Right renal pelvis (tissue), 4 donors: ENCODE measurements at places on chromosomes 12 and 14. TPM values are rescaled to one million over a fixed set of nuclear protein-coding genes. Genes with fewer than 3 reads are reported as not detected.
A peak's percentile ranks its signal among the peaks of the same experiment; 100 is the strongest.

DNA sequence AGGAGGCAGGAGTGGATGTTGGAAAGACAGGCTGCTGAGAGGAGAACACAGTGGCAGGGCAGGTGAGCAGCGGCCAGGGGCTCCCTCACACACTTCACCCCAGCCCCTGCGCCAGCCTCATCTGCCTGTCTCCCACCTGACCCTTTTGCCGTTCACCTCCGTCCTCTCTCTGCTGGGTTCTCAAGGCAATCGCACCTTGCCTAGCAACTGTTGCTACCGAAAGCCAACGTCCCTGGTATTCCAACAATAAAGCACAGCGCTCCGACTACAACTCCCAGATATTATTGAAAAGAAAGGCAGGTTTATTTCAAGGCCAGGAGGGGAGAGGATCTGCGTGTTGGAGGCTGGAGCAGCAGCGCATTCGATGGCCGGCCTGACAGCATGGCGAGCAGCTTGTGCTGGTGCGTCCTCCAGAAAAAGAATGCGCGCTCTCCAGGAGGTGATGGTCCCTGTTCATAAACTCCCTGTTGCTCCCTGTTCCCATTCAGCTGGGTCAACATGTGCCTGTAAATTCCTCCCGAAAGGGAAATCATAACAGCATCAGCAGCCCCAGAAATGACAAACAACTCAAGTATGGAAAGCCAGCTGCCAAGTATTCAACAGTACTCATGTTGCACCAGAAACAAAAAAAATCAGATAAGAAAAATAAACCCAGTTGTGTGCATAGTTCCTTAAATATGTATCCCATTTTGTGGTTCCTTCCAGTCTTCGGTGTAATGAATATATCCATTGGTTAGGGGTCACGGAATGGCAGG, 153.0 kb upstream of the DIO3 start:
- DNase-seq, result no peak

GRCh38 chr14:105616802-105617192, 90.4 kb downstream of the TMEM121 start:
- no peak for DNase-seq

- DNase-seq, result no peak
Measured at GRCh38 chr12:28159688-28160087, 30.6 kb upstream of the CCDC91 start.

DNA sequence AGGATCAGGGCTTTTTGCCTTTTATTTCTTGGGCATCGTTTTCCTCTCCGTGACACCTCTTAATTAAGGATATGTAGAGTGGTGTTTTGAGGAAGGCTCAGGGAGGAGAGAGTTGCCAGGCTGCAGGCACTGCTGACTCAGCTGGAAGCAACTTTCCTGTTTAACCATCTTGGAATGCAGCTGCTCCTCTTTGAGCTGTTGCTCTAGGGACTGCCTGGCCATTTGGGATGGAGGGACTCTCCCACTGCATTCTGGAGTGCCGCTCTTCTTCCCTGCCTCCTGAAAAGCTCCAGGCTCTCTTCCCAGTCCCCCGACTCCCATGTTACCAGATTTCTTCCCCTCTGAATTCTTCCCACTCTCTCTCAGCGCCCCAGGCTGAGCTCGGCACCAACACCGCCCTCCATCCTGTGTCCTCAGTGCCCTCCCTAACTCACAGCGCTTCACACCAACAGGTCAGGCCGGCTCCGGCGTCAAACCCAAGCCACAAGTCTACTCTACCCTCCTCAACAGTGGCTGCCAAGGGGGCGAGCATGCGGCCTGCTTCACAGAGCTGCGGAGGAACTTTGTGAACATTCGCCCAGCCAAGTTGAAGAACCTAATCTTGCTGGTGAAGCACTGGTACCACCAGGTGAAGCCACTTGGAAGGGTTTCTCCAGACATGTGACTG, 5.9 kb downstream of the OAS3 start:
- no peak for DNase-seq

DNA sequence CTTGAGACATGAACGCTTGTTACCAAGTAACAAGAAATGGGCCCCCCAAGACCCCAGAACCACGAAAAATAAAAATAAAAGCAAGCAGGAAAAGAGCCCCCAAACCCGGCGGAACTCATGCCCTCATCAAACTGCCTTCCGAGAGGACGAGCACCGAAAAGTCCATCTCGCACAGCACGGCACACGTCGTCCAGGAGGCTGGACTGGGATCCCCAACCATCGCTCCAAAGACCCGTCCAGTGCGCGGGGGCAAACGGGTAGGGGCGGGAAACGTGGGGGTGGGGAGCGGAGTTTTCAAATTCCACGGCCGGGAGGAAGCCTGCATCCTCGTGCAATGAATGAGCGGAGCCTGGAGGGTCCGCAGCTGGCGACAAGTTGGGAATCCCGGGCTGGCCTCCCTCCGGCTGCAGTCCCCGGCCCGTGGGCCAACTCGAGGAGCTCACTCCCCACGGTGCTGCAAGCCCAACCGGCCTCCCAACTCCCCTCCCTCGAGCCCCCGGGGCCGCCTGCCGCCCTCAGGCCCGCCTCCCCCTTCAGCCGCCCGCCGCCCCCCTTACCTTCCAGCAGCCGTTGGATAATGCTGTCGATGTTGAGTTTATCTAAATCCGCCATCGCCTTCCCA, 484 bp downstream of the PPP1CC start:
- DNase-seq, result no peak

DNA sequence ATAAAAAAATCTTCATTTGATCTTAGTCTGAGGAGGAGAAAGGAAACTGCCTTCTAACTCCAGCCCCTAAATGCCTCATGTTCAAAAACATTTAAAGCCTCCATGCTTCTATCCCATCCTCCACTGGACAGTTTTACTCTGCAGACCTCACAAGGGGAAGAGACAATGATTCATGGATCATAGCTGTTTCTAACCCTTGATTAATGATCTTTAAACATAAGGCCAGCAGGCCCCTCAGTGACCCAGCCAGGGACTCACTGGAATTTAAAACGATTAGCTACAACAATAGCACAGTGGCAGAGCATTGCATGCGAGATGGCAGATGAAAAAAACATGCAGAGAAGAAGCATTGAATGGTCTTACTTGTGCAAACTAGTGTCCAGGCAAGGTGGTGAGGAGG, 6.0 kb downstream of the DCTN2 start:
- no peak for DNase-seq

Gene RAD9B
- 1.1 TPM for polyA plus RNA-seq

Gene PTHLH
- polyA plus RNA-seq, result 0.91 TPM

DNA sequence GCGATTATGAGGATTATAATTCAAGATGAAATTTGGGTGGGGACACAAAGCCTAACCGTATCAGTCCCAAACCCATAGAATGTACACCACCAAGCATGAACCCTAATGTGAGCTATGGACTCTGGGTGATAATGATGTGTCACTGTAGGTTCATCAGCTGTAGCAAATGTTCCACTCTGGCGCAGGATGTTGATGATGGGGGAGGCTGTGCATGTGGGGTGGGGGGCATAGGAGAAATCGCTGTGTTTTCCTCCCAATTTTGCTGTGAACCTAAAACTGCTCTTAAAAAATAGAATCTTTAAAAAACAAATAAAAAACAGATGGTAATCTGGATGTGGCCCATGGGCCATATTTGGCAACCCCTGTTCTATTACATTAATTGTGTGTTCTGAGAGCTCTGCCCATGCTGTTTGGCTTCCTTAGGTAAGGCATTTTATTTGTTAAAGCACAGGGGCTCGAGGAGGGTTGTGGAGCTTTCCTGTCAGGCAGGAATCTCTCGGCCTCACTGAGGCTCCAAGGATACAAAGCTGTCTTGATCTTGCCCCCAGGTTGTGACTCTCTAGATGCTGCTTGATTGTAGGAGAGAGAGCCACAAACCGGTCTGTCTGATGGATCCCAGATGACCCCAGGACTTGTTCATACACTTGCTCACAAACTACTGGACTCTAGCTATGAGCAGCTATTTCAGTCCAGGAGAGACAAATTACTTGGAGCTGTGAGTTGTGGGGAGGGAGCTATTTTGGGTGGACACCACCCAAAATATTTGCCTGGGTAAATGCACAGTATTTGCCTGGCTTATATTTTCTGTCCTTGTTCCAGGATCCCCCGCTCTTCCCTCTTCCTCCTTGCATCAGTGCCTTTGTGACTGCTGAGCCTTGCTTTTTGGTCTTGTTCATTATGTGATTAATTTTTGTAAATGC, 340.2 kb downstream of the MED13L start:
- DNase-seq, result no peak

- DNase-seq, result no peak
Measured at GRCh38 chr12:106321139-106321850, 18.8 kb downstream of the TCP11L2 start.

DNA sequence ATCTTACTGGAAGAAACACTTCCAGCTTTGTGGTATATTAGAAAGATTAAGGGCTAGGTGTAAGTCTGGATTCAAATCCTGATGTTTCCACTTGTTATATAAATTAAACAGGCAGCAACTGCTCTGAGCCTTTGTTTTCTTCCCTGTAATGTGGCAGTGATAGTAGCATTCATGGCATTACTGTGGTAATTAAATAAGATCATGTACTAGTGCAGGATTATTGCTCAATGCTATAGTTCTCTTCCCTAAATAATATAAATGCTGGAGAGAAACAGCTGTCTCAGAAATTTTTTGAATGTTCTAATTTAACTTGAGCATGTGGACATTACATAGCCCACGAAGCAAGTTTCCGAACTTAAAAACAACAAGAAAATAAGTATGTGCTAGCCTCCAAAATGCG, 5.4 kb downstream of the TMEM117 start:
- no peak for DNase-seq

DNA sequence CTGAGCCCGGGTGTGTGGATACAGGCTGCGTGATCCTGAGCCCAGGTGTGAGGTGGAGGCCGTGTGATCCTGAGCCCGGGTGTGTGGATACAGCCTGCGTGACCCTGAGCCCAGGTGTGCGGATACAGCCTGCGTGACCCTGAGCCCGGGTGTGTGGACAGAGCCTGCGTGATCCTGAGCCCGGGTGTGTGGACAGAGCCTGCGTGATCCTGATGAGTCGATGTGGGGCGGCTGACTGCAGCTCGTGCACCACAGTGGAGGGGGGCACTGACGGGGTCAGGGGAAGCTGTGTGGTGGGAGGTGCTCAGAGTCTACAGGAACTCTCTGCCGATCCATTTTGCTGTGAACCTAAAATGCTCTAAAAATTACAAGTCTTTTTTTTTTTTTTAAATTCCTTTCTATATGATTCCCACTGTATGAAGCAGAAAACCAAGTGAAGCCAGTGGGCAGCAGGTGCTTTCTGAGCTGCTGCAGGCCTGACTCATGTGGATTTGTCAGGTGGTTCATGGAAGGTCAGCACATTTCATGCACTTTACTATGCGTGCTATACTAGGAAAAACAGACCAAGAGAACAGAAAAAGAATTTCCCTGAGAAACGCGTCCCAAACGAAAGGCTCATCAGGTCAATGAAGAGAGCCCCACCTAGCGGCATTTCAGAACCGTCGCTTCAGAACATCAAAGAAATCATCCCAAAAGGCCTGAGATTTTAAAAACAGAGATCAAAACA, 19.3 kb downstream of the BRF1 start:
- peak; percentile 44 for DNase-seq

Gene HOXC5
- 2.1 TPM for polyA plus RNA-seq

Gene CLEC2A
- polyA plus RNA-seq, result not detected

DNA sequence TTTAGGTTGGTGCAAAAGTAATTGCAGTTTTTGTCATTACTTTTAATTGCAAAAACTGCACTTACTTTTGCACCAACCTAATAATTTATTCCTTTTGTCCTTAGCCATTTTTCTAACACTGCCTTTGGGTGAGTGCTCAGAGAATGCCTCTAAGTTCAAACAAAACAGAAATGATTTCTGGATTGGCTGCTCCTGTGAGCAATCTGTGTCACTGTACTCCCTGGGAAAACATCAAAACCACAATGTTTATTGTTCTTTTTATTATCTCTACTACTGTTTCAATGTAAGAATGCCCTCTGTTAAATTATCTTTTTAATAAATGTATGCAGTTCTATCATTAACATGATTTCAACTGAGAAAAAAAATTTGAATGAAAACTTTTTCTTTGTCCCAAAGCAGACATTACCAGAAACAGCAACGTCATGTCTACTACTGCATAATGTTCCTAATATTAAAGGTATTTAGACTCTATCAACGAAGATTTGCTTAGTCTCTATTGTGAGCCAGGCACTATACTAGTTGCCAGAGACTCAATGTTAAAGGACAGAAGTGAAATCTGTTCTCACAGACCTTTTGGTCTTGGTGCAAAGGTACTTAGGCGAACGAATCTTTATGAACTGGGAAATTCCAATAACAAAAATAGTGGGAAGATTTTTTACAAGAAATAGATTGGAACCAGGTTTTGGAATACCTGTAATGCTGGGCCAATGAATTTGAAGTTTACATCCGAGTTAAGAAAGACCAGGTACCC, 6.2 kb downstream of the SLC41A2 start:
- no peak for DNase-seq

GRCh38 chr12:2306012-2306411, 253.2 kb downstream of the CACNA1C start:
- no peak for DNase-seq

DNA sequence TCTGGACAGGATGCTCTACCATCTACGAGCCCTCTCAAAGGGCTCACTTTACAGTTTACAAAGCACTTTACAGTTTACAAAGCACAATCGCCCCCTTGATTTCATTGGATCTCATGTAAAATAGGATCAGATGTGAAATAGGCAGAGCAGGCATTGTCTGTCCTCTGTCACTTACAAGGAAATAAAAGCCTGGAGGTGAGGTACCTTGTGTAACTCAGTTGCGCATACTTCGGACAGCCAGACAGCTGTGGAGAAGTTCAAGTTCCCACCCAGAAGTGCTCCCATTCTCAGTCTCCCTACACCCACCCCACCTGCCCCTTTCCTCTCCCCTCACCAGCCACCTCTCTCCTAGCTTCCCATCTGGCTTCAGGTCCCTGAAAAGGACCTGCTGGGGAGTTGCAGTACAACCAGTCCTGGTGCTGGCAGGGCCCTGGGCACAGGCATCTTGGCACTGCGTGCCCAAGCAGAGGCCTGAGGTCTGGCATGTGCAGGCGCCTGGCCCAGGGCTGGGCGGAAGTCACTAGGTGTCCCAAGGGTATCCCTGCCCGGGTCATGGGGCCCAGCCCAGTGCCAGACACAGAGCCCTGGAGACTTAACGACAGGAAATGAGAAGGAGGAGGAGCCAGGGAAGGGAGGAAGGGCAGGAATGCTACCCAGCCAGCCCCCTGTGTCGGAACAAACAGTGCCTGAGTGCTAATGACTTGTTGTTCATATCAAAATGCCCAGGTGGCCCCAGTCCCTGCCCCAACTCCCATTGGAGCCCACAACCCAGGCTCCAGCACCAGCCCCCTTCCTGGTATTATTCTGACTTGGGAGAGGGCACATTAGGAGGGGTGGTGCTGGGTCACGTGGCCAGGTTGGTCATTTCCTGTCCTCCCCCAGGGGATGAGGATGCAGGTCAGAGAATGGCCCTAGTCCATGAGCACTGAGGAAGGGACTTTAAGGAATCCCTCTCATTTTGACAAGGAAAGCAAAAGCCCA, 5.4 kb downstream of the RAPGEF3 start:
- DNase-seq, result no peak

GRCh38 chr12:49872781-49873181, 29.9 kb upstream of the BCDIN3D start:
- no peak for DNase-seq

Gene CD163L1
- polyA plus RNA-seq, result 1.2 TPM

GRCh38 chr14:69543341-69544115, 31.1 kb downstream of the CCDC177 start:
- no peak for DNase-seq
